ENCODE measurements at places on chromosomes 13 and 19.

GRCh38 chr13:44064357-44064756 is 184.7 kb downstream of the LACC1 start:
- DNase-seq, result no peak

GRCh38 chr13:26133851-26134250 is 82.0 kb upstream of the SHISA2 start:
- no peak for DNase-seq

- DNase-seq, result no peak
Measured at GRCh38 chr13:44302233-44302632, 71.4 kb upstream of the SERP2 start.

DNA sequence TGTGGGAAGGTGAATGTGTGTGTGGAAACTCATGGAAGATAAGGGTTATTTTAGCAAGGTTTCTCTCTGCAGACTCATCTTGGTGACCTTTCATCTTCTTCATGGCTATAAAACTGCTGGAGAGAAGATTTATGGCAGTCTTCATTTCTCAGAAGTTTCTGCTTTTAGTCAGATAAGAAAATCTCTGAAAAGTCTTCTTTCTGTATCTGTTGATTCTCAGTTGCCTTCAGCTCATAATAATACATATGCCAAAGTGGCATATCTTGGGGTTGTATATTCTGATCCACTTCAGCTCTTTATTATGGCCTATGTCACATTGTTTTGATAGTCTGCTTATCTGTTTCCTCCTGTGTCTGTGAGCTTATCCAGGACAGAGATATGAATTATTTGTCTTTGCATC is 143.3 kb upstream of the TMTC4 start:
- no peak for DNase-seq

- DNase-seq, result no peak
Measured at GRCh38 chr19:45790942-45791341, 1.7 kb downstream of the DMWD start.

DNA sequence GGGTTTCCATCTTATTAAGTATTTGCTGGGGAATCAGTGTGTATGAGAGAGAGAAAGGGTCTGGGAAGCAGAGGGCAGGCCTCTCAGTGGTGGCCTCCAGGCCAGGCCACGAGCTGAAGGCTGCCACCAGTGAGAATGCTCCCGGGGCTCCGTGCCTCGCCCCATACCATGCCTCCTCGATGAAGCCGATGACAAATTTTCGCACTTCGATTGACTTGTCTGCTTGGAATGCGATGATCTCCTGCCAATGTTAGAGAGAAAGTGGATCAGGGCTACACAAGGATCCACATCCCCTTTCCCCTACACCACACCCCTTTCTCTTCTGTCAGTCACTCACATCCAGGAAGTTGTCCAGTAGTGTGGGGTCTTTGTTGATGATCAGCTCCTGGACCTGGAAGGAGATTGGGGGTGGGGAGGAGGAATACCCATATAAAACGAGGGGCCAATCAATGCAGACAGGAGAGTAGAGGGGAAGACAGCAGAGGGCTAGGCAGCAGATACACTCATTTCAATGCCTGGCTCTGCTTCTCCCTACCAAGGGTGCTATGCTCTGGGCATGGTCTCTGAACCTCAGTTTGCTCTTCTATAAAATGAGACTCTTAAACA is 10.7 kb downstream of the SYMPK start:
- no peak for DNase-seq

DNA sequence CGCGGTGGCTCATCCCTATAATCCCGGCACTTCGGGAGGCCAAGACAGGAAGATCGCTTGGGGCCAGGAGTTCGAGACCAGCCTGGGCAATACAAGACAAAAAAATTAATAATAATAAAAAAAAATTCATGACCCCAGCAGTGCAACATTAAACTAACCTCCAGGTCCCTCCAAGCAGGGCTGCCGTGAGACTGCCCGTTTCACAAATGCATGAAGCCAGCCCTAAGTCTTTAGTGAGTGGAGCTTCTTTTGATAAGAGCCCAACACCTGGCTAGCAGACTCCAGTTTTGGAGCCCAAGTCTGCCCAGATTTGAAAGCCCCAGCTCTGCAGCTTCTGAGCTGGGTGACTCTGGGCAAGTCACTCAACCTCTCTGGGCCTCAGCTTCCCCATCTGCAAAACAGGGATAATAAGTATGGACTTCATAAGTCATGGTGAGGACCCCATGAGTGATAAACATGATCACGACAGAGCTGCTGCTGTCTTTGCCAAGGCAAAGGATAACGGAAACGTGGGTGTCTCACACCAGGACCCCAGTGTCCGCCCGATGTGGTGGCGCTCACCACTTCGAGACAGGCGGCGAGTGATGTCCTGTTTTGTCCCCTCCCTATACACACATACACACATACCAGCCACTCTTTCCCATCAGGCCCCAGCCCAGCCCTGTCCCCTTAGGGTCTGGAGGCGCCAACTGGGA is 38.4 kb upstream of the NANOS3 start:
- DNase-seq, result no peak

- no peak for DNase-seq
Measured at GRCh38 chr13:25762795-25763377, 288.9 kb downstream of the SHISA2 start.

DNA sequence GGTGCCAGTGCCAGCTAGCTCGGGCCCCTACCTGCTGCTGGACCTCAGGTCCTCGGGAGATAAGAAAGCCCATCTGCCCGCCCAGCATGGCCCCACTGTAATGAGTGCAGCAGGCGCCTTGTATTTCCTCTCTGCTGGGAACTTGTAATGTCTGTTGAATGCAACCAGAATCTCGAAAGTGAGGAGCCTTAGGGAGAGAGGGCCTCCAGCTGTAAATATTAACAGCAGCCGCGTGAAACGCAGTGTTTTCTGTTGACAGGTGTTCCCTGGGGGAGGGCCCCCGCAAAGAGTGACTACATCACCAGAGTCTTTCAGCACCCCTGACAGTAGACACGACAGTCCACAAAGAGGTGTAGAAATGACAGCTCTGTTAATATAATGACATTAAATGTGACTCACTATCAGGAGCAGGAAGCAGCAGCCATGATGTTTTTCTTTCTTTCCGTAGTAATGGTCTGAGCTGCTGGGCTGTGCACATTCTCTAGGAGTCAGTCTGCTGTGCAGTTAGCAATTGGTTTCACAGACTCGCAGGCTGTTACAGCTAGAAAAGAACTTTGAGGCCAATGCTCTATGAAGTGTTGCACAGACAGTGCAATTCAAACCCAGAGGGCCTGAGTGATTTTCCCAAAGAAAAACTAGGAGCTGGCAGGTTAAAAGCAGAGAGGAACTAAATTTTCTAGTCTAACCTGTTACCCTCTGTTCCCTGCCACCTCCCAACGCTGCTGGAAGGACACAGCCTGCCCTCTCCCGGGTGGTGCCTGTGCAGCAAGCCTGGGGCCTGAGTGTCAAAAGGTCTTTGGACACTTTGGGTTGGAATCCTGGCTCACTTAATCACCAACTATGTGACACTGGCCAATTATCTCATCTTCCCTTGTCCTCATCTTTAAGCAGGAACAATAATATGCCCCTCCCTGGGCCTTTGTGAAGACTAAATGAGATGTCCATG is 58.6 kb upstream of the WASF3 start:
- no peak for DNase-seq
